NB4 (cell line): ENCODE measurements at places on chromosomes 4 and X.
A peak's percentile ranks its signal among the peaks of the same experiment; 100 is the strongest.

DNA sequence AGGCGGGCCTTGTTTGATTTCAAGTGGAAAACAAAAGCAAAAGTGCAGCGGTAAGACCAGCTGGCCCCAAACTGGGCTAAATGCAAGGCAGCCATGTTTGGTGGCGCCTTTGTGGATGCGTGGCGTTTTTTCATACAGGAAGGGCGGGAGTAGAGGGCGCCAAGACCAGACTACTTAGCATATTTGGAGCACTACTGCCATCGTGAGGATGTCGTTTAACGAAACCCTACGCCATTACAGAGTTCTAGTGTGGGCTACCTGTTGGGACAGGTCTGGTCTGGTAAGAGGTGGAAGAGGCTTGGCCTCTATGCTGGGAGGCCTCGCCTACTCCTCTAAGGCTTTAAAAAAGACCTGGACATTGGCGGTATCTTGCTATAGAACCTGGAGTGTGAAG lies 230.7 kb upstream of the STK26 start:
- no peak for DNase-seq

- no peak for DNase-seq
These were observed 35.1 kb downstream of the GABRA2 start for GRCh38 chr4:46354701-46355262.

DNA sequence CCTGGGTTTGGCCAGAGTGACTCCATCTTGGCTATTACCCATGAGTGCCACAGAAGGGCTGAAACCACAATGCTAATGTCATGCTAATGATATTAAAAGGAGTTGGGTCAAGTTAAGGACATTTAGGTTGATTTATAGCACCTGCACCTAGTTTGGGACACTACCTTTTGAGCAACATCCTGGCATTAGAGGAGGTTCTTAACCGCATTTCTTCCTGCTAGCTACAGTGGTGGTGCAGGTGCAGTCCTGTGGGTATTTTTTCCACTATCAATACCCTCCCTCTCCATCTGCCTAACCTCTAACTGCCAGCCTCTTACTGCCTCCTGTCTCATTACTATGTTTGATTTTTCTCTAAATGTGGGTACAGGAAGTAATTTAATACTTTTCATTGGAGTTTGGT lies 1276.1 kb downstream of the FSTL5 start:
- no peak for DNase-seq

DNA sequence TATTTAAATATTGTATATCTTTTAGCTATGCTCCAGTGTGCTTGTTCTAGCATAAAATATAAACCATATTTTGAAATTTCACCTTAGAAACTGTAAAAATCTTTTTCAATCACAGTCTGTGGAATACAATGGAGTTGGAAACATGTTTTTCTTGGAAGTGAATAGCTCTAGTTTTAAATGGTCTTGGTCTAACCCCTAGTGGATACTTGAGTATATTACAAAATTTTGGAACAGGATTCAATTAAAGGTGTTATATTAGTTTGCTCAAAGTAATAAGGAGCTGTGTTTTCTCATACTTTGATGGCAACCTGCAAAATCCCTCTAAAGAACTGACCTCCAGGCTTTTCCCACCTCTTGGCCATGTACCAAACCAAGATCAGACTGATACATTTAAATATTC lies 48.2 kb downstream of the STK26 start:
- DNase-seq = peak; percentile 4

DNA sequence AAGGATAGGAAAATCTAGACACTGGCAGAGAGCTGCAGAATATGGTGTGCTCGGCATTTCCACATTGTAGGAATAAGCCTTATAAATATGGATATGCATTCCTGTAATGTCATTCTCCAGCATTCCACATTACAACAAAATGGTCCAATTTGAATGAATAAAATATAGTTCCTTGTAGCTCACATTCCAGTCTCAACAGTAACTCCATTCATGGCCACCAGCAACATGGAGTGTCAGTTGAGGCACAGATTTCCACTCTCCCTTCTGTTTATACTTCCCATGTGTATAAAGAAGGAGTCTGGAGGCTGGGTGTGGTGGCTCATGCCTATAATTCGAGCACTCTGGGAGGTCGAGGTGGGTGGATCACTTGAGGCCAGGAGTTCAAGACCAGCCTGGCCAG lies 84.5 kb downstream of the AASDH start:
- no peak for DNase-seq

DNA sequence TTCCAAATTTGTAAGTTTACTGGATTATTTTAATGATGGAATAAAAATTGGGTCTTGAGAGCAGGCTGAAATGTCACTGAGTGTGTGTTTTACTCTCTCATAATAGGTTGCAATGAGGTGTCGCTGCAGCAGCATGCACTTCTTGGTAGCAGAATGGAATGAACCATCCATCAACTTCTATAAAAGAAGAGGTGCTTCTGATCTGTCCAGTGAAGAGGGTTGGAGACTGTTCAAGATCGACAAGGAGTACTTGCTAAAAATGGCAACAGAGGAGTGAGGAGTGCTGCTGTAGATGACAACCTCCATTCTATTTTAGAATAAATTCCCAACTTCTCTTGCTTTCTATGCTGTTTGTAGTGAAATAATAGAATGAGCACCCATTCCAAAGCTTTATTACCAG lies 2.6 kb downstream of the SAT1 start:
- DNase-seq = no peak

GRCh38 chr4:38615847-38616246 lies 48.2 kb upstream of the KLF3 start:
- DNase-seq = no peak

DNA sequence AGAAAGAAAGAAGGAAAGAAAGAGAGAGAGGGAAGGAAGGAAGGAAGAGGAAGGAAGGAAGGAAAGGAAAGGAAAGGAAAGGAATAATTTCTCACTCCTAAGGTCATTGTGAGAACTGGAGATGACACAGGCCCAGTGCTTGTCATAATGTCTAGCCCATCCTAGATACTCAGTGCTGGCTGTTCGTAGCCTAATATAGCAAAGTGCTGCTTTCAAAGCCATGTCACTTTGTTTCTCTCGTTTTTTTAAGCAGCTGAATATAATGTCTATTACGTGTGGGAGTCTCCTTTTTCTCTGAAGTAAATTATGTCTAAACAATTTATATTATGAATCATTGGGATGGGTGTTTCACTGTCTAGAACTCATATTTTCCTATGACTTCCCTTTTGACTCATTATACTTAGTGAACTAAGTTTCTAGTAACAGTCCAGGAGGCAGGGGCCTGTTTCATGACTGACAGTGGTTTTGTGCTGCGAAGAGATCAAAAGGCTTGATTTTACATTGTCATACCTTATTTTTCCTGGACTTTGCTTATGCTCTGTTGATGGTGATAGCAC lies 327.0 kb upstream of the ZFP42 start:
- DNase-seq = no peak

- no peak for DNase-seq
These were observed 480 bp upstream of the RADX start for GRCh38 chrX:106611317-106611678.

DNA sequence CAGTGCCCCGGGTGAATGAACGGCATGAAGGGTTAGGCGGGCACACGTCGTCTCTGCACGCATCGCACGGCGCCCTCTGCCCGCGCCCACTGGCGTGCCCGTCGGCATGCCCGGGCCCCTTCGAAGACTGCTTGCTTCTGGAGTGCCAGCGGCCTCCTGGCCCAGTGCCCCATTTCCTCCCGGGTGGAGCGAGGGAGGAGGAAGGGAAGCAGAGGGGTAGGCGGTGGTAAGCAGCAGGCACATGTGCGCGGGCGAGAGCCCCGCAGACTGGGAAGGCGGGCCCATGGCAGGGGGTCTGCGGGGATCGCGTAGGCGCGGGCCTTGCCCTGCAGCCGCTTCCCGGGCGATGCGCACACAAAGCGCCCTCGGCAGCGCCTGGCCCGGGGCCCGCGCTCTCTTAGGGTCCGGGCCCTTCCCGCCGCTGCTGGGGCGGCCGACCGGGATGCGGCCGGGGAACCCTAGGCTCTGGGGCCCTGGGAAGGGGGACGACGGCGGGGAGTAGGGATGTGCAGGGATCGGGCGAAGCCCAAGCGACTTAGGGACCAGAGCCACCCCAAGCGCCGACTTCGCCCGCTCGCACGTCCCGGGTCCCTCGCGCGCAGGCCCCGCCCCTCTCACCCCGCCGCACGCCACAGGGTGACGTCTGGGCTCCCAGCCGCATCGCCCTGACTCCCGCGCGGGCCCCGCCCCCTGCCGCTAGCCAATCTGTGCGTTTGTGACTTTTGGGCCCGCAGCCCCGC lies 866 bp upstream of the EMD start:
- no peak for DNase-seq

- peak; percentile 61 for DNase-seq
These were observed 43.4 kb downstream of the HTRA3 start for GRCh38 chr4:8312976-8313375.

DNA sequence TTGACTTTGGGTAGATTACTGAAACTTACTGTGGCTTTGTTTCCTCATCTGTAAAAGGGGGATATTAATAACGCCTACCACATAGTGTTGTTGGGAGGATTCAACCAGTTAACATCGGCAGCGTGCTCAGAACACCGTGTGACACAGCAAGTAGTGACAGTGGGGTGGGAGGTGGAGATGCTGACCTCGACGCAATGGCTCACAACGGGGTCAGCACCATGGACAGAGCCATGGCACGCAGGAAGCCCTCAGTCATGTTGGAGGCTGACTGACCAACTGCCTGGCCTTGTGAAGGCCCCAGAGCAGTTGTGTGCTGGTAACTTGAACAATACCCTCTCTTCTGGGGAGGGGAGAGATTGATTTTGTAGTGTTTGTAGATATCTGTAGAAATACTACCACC lies 93.2 kb downstream of the WFS1 start:
- DNase-seq = peak; percentile 61

GRCh38 chrX:150255441-150256296 lies 107.4 kb upstream of the MAMLD1 start:
- DNase-seq = no peak

DNA sequence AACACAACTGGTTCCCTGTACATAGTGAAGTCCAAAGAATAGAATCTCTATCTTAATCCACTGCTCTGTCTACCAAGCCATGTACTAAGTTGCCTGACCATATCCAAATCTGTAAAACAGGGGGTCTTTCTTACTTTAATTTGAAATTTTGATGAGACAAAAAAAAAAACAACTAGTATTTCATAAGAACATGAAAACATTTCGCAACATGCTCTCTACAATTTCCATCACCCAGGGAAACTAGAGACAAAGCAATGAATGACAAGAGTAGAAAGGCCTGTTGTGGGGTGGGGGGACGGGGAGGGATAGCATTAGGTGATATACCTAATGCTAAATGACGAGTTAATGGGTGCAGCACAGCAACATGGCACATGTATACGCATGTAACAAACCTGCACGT lies 279.9 kb downstream of the PPP3CA start:
- DNase-seq = peak; percentile 25

GRCh38 chrX:44003975-44004374 lies 30.8 kb upstream of the NDP start:
- no peak for DNase-seq

DNA sequence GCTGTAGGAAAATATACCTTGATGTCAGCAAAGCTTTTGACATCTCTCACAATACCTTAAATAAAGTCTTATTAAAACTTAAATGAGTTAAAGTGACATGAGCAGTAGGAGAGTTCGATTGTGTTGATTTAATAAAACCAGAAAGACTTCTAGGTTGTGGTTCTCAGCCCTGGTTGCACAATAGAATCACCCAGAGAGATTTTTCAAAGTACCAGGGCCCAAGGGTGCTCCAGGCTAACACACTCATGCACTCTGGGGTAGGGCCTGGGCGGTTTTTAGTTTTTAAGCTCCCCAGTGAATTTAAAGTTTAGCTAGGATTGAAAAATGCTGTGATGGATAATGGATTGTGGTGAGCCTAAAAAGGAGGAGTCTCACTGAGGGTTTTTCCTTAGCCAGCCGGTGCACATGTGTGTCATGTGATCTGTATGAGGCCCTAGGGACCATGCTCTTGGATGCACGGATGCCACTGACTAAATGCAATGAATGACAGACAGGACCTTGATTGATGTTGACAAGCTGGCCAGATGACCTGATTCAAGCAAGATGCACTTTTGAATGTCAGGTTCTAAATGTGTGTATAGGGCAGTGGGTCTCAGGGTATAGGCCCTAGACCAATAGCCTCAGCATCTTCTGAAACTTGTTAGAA lies 185.0 kb downstream of the PTTG2 start:
- no peak for DNase-seq

- no peak for DNase-seq
These were observed 147.5 kb downstream of the GATB start for GRCh38 chr4:151613290-151613689.
